ENCODE measurements at places on chromosomes 2 and 18. TPM values are rescaled to one million over a fixed set of nuclear protein-coding genes. Genes with fewer than 3 reads are reported as not detected.

DNA sequence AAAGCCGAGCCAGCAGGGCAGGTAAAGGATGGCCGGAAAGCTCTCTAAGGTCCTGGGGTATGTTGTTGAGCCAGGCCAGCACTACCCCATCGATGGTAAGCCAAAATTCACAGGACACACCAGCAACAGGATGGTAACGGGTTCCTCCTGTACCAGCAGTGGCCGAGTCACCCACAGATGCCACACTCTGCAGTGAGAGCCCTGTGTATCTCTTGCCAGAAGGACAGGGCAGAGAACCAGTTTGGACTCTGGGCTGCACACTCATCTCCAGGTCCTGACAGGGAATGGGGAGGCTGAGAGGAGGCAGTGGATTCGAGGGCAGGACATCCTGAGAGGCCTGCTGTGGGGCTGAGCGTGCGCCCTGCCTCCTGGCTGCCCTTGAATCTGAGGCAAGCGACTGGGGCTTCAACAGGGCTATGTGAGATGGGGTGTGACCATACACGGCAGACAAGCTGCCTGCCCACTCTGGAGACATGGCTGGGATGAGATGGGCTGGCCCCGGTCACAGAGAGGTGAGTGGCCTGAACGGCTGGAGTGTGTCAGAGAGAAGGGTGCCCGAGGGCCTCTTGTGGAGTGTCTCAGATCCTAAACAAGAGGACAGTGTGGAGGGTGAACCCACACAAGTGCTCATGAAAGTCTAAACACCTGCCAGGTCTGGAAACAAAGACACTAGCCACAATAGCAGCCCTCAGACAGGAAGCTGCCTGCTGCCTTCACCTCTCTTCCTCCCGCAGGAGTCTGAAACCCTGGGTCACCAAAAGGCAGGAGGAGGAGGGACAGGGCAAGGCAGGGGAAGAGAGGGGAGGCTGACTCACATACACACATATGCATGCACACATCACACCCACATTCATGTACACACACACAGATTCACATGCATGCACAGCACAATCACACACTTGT is 182.3 kb downstream of the LOXHD1 start:
- H3K4me3 ChIP-seq: no peak overlapping the region
- H3K4me1 ChIP-seq: no peaks in the 10 kb centered on the region
- H3K27me3 ChIP-seq: peaks cover 1% of the 10 kb centered on the region
- H3K36me3 ChIP-seq: no peaks in the 10 kb centered on the region
- no peak overlapping the region for H3K27ac ChIP-seq
- DNase-seq: no peak

The CFC1 gene
- not detected for total RNA-seq

DNA sequence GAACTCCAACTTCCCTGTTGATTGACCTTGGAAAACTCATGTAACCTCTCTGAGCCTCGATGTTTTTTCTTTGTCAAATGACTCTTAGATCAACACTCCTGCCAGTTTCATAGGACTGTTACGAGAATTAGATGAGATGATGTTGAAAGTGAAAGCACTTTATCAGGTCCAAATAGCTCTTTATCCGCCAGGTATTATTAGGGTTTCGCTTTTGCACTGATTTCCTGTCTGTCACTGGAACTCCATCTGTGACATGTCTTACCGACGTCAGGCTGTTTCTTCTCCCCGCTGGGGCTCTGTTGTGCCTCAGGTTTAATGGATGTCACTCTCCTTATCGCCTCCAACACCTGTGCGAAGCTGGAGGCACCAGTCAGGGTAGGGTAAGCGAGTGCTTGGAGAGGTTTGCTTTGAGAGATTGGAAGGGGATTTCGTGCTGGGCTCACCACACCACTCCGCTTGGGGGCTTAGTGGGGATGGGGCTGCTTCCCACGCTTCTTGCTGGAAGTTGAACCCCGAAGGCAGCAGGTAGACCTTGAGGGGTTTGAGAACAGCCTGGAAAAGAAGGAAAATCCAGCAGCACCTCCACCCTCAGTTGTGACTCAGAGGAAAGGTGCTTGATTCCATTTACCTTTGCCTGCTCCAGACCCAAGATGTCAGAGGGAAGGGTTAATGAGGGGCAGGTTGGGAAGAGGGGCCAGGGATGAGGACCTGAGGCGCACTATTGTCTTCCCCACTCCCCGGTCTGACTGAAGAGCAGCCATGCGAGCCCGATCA is 4.3 kb downstream of the GAD1 start:
- peak overlapping the region; percentile 60 for H3K4me3 ChIP-seq
- peaks cover 51% of the 10 kb centered on the region for H3K27me3 ChIP-seq

DNA sequence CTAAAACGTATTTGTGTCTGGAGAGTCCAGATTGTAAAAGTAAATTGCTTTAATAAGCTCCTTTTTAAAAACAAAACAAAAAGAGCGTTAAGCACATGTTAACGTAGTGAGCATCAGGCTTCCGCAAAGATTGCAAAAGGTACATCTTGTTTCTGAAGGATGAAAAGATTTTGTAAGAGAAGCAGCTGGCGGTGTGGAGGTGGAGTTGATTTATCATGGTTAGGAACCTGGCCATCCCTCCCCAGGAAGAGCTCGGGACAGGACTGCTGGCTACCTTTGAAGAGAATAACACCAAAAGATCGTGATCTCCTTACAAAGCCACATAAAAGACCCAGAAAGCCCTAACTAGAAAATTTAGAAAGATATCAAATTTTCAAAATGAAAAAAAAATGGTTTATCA is 132.2 kb downstream of the DNER start:
- peaks cover 2% of the 10 kb centered on the region for H3K4me1 ChIP-seq
- H3K27ac ChIP-seq: no peak overlapping the region
- H3K4me3 ChIP-seq: no peak overlapping the region
- peaks cover 7% of the 10 kb centered on the region for H3K27me3 ChIP-seq

- DNase-seq: no peak
- H3K27me3 ChIP-seq: peaks cover 7% of the 10 kb centered on the region
- no peak overlapping the region for H3K4me3 ChIP-seq
Measured at GRCh38 chr2:23618794-23619530, 234.0 kb downstream of the KLHL29 start.

GRCh38 chr2:173496746-173497145 is 142.1 kb downstream of the CDCA7 start:
- no peak overlapping the region for H3K27ac ChIP-seq
- no peaks in the 10 kb centered on the region for H3K36me3 ChIP-seq
- no peak overlapping the region for H3K4me3 ChIP-seq
- H3K27me3 ChIP-seq: no peaks in the 10 kb centered on the region

The CCDC85A gene
- not detected for total RNA-seq

- H3K27me3 ChIP-seq: peaks cover 15% of the 10 kb centered on the region
- H3K4me1 ChIP-seq: no peaks in the 10 kb centered on the region
- DNase-seq: no peak
- no peak overlapping the region for H3K27ac ChIP-seq
Measured at GRCh38 chr2:88227446-88227845, 57.3 kb downstream of the THNSL2 start.

DNA sequence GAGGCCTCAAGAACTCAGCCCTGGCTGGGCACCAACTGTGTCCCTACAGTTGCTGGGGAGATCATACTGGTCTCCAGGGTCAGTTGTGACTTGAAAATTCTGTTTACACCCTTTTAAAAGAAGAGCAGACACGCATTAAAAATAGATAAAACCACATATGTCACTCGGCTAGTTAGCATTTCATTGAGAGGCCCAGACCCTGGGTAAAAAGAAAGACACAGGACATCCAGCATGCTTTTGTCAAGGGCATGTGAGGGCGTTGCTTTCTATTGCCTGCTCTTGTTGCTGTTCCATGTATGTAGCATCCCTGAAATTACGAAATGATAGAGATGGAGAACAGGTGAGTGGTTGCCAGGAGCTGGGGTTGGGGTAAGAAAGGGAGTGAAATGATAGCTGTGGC is 94.3 kb downstream of the SEPTIN10 start:
- no peak overlapping the region for H3K4me3 ChIP-seq
- no peak for DNase-seq
- no peaks in the 10 kb centered on the region for H3K27me3 ChIP-seq
- H3K36me3 ChIP-seq: no peaks in the 10 kb centered on the region
- H3K4me1 ChIP-seq: no peaks in the 10 kb centered on the region
- no peak overlapping the region for H3K27ac ChIP-seq

DNA sequence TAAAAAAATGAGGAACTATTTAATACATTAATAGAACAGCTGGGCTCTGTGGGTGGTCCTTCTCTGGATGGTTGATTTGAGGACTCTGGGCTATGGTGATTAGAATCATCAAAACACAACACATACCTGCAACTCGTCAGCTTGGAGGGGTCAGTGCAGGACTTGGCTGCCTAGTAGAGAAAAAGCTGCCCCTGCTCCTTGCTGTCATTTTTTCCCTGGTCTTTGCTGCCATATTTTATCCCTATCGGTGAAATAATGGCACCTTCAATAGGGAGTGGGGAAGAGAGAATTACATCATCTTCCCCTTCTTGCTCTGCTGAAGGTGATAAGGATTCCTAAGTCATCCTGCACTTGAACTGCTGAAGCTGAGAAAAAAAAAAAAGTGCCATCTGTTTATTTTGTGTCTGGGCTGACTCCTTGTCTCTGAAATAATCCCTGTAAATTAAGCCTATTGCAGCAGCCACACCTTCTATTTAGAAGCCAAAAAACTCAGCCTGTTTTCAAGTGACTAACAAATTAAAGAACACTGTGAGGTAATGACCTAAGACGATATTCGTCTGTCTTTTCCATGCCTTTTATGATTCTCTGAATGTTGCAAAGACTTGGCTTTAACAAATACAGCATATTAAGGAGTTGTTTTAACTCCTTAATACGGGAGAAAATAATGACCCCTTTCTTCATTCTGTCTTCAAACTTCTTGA is 89.3 kb downstream of the ACVR1 start:
- H3K4me1 ChIP-seq: peaks cover 59% of the 10 kb centered on the region
- H3K27me3 ChIP-seq: no peaks in the 10 kb centered on the region
- H3K27ac ChIP-seq: no peak overlapping the region
- no peak overlapping the region for H3K4me3 ChIP-seq
- peaks cover 27% of the 10 kb centered on the region for H3K36me3 ChIP-seq

GRCh38 chr2:52402128-52402527 is 1365.5 kb upstream of the CHAC2 start:
- no peak overlapping the region for H3K4me3 ChIP-seq
- H3K27ac ChIP-seq: no peak overlapping the region

DNA sequence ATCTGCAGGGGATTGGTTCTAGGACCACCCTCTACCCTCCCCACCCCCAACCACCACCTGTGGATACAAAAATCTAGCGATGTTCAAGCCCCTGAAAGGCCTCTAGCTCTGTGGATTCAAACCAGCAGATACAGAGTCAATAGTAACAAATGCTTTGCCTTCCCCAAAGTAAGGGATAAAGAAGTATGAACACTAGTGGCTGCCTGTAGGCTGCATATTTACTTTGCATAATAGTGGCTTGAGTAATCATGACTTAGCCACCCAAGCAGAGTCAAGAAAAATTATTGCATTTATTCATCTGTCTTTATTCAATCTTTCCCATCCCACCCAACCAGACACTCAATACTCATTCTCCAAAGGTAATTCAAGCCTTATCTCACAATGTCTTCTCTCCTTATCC is 43.8 kb downstream of the SOCS6 start:
- no peak for DNase-seq
- no peaks in the 10 kb centered on the region for H3K27me3 ChIP-seq
- H3K4me3 ChIP-seq: no peak overlapping the region
- H3K27ac ChIP-seq: no peak overlapping the region

The IL1RL2 gene
- not detected for total RNA-seq

DNA sequence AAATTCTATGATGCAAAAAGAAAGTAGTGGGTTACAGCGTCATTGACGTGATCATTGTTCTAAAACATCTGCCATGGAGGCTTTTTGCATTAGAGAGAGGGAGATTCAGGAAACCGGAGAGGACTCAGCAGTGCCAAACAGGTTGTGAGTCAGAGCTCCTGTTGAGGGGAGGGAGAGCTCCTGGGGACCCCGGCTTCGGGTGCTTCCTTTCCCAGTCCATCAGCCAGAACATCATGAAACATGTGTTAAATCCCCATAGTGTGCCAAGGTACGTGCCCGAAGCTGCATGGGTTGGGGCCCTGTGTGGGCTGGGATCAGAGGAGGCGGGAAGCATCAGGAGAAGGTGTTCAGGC is 791 bp upstream of the CYRIA start:
- peak overlapping the region; percentile 86 for H3K27ac ChIP-seq
- no peaks in the 10 kb centered on the region for H3K36me3 ChIP-seq
- H3K4me3 ChIP-seq: peak overlapping the region; percentile 87
- DNase-seq: no peak
- H3K4me1 ChIP-seq: peaks cover 24% of the 10 kb centered on the region
- H3K27me3 ChIP-seq: peaks cover 43% of the 10 kb centered on the region

The ARHGAP15 gene
- 54.1 TPM for total RNA-seq

GRCh38 chr2:90069290-90069894 is 1377.9 kb downstream of the RPIA start:
- no peak overlapping the region for H3K4me3 ChIP-seq
- H3K27ac ChIP-seq: no peak overlapping the region
- DNase-seq: no peak
- no peaks in the 10 kb centered on the region for H3K27me3 ChIP-seq
- H3K36me3 ChIP-seq: no peaks in the 10 kb centered on the region

The GPR75 gene
- 2.4 TPM for total RNA-seq

DNA sequence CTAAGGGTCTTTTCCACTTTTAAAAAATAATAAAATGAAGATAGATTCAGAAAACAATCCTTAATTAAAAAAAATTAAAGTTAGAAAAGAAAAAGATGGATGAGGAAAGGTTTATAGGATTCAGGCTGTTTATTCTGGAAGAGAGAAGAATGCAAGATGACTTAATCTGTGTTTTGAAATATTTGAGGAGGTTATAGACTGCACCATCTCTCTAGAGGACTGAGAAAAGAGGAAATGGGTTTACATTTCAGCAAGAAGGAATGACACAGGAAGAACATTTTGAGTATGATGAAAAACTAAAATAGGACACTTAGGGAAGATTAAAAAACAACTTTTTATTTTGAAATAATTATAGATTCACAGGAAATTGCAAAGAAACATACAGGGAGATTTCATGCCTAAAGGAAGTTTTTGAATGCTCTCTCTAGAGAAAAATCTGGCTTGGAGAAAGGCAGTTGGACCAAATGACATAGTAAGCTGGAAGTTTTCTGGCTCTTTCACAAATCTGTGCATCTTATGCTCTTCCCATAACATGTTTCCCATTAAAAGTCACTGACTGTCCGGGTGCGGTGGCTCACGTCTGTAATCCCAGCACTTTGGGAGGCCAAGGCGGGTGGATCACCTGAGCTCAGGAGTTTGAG is 75.0 kb downstream of the CERS6 start:
- DNase-seq: no peak
- H3K27me3 ChIP-seq: no peaks in the 10 kb centered on the region

The QPCT gene
- total RNA-seq: 0.71 TPM

DNA sequence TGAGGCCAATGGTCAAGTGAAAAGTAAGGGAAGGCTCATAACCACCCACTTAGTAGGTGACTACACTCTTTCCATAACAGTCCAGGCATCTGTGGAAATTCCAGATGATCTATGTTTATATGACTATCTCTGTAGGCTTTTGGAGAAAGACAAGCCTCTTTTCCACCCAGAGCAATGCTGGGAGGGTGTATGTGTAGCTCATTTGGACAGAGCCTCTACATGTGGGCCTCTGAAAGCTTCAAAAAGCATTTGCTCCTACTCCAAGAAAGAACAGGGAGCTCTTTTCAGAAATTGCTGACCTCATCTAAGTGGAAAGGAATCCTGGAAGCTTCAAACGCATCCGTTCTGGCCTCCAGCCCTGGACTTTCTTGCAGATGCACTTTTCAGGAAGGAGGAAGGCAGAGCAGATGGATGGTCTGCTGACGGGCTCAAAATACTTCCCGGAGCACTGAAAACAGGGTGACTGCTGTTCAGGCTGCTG is 308.7 kb downstream of the LRATD1 start:
- no peaks in the 10 kb centered on the region for H3K4me1 ChIP-seq
- H3K36me3 ChIP-seq: no peaks in the 10 kb centered on the region

The ONECUT2 gene
- not detected for total RNA-seq

- no peaks in the 10 kb centered on the region for H3K36me3 ChIP-seq
- H3K27ac ChIP-seq: no peak overlapping the region
- H3K27me3 ChIP-seq: peaks cover 14% of the 10 kb centered on the region
- no peak for DNase-seq
- H3K4me3 ChIP-seq: no peak overlapping the region
- no peaks in the 10 kb centered on the region for H3K4me1 ChIP-seq
Measured at GRCh38 chr2:186560254-186560653, 29.6 kb upstream of the ITGAV start.

The USP40 gene
- total RNA-seq: 11.0 TPM
